Brain (organoid and tissue), 16 donors: ENCODE measurements at places on chromosomes 5 and 9. TPM values are rescaled to one million over a fixed set of nuclear protein-coding genes. Genes with fewer than 3 reads are reported as not detected.

Gene CMYA5
- polyA plus RNA-seq: 0.42 TPM

GRCh38 chr9:18614116-18614515, 140.2 kb downstream of the ADAMTSL1 start:
- DNase-seq: no peak

Gene IL7R
- 0.34 TPM for polyA plus RNA-seq

- DNase-seq: no peak
Measured at GRCh38 chr9:111198936-111199335, 131.1 kb downstream of the OR2K2 start.

DNA sequence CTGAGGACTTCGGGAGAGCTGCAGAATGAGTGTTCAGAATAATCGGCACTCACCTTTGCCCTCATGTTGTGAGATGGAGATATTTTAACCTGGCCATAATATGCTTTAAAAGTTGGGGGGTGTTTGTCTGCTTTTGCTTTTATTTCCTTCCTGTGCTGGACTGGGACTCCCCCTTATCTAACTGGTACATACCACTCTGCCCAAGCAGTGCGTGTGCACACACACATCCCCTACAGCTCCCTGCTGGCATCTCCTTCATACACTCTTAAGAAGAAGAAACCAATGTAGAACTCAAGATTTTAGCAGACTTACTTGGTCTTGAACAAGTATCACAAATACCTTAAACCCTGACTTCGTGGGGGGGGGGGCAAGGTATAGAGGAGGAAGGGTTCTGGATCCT, 146.2 kb upstream of the DMRT1 start:
- no peak for DNase-seq

GRCh38 chr5:97544678-97545077, 361.6 kb upstream of the RIOK2 start:
- no peak for DNase-seq

DNA sequence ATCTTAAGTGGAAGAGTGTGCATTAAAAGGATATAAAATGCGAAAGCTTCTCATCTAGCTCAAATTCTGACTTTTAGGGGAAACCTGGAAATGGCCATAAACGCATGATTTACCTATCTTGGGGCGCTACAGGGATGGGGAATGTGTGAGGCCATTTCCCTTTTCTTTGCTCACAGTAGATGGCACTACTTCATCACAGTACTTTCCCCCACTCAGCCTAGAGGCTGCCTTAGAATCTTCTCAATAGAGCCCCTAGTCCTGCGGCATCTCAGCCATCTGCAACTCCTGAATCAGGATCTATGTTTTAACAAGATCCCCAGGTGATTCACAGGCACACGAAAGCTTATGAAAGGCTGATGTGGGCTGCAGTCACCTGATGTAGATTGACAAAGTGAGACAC, 110.8 kb downstream of the LHFPL2 start:
- DNase-seq: peak; percentile 75

Gene OR1J2
- polyA plus RNA-seq: not detected

Gene GCNT4
- 0.17 TPM for polyA plus RNA-seq

- no peak for DNase-seq
Measured at GRCh38 chr9:135375001-135375400, 104.6 kb upstream of the PPP1R26 start.

Gene PFN3
- polyA plus RNA-seq: not detected

Gene MAMDC2
- 0.31 TPM for polyA plus RNA-seq

- no peak for DNase-seq
Measured at GRCh38 chr9:94881940-94882339, 155.4 kb downstream of the AOPEP start.

Gene SPATA6L
- polyA plus RNA-seq: 1.0 TPM

Gene HK3
- polyA plus RNA-seq: 0.17 TPM
